ENCODE measurements at places on chromosomes 3 and 15. TPM values are rescaled to one million over a fixed set of nuclear protein-coding genes. Genes with fewer than 3 reads are reported as not detected.

The LSMEM2 gene
- total RNA-seq, result not detected

The GOLGA8J gene
- total RNA-seq, result not detected

The ST3GAL6 gene
- 27.6 TPM for total RNA-seq

The CADPS gene
- not detected for total RNA-seq

The HHLA2 gene
- total RNA-seq, result not detected

The CDV3 gene
- total RNA-seq, result 271 TPM

The CELF6 gene
- total RNA-seq, result not detected

The CKMT1B gene
- total RNA-seq, result not detected

The AKAP13 gene
- total RNA-seq, result 71.8 TPM

The GNAT1 gene
- under 0.01 TPM for total RNA-seq

The CHCHD4 gene
- 20.4 TPM for total RNA-seq

The GAP43 gene
- total RNA-seq, result not detected

The CATSPER2 gene
- total RNA-seq, result 0.33 TPM

The CNTN4 gene
- not detected for total RNA-seq

The NR2E3 gene
- not detected for total RNA-seq

The TMEM212 gene
- total RNA-seq, result not detected

The FOXL2NB gene
- total RNA-seq, result 0.04 TPM

The GXYLT2 gene
- 0.40 TPM for total RNA-seq

The LMCD1 gene
- total RNA-seq, result 14.0 TPM

The CADM2 gene
- total RNA-seq, result 0.07 TPM

The TIMP4 gene
- 0.07 TPM for total RNA-seq

The TGM5 gene
- total RNA-seq, result not detected

The PRTG gene
- total RNA-seq, result 0.92 TPM

The PLIN1 gene
- total RNA-seq, result 0.07 TPM

The EFCAB12 gene
- under 0.01 TPM for total RNA-seq

Measured in pulmonary artery endothelial cell (primary cell).